ENCODE measurements at places on chromosomes 11 and 22. TPM values are rescaled to one million over a fixed set of nuclear protein-coding genes. Genes with fewer than 3 reads are reported as not detected.

GRCh38 chr22:46576556-46577367 lies 39.3 kb upstream of the CELSR1 start:
- peak; percentile 57 for DNase-seq
- H3K4me1 ChIP-seq: peaks cover 57% of the 10 kb centered on the region
- peak overlapping the region; percentile 78 for H3K27ac ChIP-seq
- peak overlapping the region; percentile 64 for H3K4me3 ChIP-seq
- H3K27me3 ChIP-seq: no peaks in the 10 kb centered on the region

DNA sequence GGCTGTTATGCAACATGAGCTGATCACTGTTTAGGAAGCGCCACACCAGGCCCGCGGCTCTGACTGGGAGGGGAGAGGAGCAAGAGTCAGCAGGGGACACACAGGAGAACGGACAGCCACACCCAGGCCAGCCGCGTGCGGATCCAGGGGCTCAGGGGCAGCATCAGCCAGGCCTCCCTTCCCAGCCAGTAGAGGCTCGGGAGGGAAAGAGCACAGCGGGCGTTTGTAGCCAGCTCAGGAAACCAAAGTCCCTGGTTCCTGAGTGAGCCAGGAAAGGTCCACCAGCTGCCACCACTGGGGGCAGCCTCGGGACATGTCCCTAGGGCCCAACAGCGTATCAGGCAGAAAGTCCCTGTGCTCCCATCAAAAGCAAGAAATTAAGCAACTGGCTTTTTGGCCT lies 71.8 kb upstream of the PITPNB start:
- H3K36me3 ChIP-seq: no peaks in the 10 kb centered on the region
- no peak overlapping the region for H3K4me3 ChIP-seq
- no peaks in the 10 kb centered on the region for H3K4me1 ChIP-seq
- H3K27ac ChIP-seq: peak overlapping the region; percentile 39
- no peak for DNase-seq

DNA sequence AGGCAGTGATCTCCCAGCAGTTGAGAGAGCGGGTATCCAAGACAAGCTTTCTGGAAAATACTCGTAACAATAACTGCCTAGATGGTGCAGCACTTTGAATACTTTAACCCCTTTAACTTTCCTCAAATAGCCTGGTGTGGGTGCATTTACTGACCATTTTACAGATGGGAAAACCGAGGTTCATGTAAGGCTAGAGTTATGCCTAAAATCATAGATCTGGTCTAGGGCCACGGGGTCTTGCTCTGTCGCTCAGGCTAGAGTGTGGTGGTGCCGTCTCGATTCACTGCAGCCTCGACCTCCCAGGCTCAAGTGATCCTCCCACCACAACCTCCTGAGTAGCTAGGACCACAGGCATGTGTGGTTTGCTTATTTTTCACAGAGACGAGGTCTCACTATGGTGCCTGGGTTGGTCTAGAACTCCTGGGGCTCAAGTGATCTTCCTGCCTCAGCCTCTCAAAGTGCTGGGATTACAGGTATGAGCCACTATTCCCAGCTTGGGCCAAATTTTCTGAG lies 269.2 kb upstream of the SYN3 start:
- no peak overlapping the region for H3K27ac ChIP-seq
- H3K4me1 ChIP-seq: peaks cover 3% of the 10 kb centered on the region
- DNase-seq: no peak
- no peaks in the 10 kb centered on the region for H3K36me3 ChIP-seq
- no peaks in the 10 kb centered on the region for H3K27me3 ChIP-seq

DNA sequence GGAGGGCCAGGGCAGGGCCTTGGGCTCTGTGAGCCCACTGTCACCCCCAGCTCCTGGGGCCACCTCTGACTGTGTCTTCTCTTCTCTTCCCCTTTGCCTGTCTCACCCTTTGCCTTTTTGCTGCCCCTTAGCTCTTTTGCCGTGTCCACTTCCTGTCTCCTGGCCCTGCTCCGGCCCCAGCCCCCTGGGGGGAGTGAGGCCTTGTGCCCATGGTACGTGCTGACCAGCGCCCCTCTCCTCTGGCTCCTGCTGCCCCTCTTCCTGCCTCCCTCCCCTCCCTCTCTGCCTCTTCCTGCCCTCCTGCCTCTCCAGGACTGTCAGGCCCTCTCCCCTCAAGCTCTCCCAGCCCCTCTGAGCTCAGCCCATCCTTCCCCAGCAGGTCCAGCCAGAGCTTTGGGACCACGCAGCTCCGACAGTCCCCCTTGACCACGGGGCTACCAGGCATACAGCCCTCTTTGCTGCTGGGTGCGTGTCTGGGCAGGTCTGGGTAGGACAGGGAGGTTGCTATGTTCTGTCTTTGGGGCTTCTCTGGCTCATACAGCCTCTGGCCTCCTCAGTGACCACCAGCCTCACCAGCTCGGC lies 11.7 kb downstream of the TMEM258 start:
- peaks cover 9% of the 10 kb centered on the region for H3K4me1 ChIP-seq
- H3K36me3 ChIP-seq: peaks cover 32% of the 10 kb centered on the region
- H3K27me3 ChIP-seq: no peaks in the 10 kb centered on the region
- no peak for DNase-seq

SLC22A12 gene
- total RNA-seq: not detected

ZC3H7B gene
- 54.7 TPM for total RNA-seq

C11orf97 gene
- 14.7 TPM for total RNA-seq
